ENCODE measurements at places on chromosomes 11 and 22. TPM values are rescaled to one million over a fixed set of nuclear protein-coding genes. Genes with fewer than 3 reads are reported as not detected.

Gene SCUBE1
- total RNA-seq = 0.13 TPM

Gene OR8D4
- total RNA-seq = 0.04 TPM

Gene RHOD
- 14.2 TPM for total RNA-seq

Gene CFAP68
- 16.3 TPM for total RNA-seq

GRCh38 chr22:46540874-46541273 lies 3.5 kb upstream of the CELSR1 start:
- DNase-seq = peak; percentile 90
- H3K27me3 ChIP-seq = peaks cover 38% of the 10 kb centered on the region
- no peak overlapping the region for H3K27ac ChIP-seq

DNA sequence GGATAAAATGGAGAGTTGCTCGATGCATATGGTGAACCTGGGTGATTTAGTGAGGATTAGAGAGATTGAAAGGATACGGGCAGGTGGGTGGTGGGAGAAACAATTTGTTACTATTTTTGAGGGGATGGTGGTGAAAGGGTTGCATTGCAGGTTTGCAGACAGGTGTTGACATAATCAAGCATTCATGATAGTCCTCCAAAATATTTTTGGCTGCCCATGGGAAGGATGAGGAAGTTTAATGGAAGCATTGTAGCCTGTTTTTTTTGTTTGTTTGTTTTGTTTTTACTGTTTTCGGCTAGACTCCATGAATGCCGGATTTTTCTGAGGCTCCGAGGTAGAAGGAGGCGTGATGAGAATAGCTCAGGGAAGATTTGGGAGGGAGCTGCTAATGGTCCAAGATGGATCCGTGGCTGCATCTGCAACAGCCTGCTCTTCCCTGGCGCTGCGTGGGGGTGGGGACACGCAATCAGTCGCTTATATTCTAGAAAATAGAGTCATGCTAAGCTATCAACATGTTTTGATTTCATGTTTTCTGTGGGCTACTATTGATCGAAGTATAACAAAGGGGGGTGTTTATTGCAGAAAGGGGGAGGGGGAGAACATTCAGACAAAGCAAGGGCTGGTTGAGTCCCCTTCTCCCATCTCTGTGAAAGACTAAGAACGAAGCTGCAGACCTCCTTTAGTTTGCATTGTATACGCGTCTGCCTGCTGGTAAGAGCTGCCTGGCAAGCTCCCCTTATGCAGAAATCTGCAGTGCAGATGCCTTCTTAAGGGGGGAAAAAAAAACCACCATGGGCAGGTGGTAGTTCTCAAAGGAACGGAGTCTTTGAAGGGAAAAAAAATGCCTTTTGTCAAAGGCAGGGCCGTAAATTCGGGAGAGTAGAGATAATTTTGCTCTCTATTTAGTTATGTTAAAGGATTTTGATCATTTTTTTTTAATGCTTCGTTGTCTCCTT lies 1.0 kb downstream of the RTN3 start:
- H3K36me3 ChIP-seq = no peaks in the 10 kb centered on the region
- peak; percentile 66 for DNase-seq
- no peaks in the 10 kb centered on the region for H3K27me3 ChIP-seq
- peak overlapping the region; percentile 94 for H3K27ac ChIP-seq
- H3K4me3 ChIP-seq = peak overlapping the region; percentile 97

DNA sequence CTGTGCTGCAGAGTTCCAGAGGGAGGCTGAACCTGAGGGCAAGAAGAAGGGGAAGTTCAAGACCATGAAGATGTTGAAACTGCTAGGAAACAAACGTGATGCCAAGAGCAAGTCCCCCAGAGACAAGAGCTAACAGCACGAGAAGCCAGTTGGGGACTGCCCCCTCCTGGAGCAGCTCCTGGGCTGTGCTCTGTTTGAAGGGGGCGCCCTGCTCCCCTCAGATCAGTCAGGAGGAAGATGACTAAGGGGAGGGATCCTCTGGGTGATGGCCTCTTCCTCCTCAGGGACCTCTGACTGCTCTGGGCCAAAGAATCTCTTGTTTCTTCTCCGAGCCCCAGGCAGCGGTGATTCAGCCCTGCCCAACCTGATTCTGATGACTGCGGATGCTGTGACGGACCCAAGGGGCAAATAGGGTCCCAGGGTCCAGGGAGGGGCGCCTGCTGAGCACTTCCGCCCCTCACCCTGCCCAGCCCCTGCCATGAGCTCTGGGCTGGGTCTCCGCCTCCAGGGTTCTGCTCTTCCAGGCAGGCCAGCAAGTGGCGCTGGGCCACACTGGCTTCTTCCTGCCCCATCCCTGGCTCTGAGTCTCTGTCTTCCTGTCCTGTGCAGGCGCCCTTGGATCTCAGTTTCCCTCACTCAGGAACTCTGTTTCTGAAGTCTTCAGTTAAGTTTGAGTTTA lies 12.6 kb downstream of the C22orf23 start:
- H3K36me3 ChIP-seq = peaks cover 54% of the 10 kb centered on the region
- H3K27me3 ChIP-seq = no peaks in the 10 kb centered on the region
- no peak overlapping the region for H3K4me3 ChIP-seq
- DNase-seq = no peak
- H3K4me1 ChIP-seq = no peaks in the 10 kb centered on the region

DNA sequence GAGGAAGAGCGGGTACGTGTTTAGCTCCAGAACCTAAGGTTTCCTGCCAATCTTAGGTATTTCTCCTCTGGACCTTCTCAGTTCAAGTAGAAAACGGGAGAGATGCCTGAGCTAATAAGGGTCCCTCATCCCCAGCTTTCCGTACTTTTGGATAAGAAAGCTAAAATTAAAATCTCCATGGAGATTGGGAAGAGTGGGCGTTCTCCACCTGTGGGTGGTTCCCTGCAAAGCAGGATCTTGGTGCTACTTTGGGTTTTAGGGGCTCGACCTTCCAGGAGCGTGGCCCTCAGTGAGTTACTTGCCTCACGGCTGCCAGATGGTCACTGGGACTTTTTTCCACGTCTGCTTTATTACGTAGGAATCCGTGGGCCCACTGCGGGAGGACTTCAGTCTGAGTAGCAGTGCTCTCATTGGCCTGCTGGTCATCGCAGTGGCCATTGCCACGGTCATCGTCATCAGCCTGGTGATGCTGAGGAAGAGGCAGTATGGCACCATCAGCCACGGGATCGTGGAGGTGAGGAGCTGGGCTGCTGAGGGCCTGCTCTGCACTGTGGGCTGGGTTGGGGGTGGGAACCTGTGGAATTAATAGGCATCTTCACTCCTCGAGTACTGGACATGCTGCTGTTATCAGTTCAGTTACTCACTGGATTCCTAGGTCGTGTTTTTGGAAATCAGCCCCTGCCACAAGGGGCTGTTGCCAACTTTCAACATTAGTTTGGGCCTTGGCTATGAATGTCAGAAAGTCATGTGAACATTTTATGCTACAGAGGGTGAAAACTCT lies 17.8 kb upstream of the ST14 start:
- H3K4me1 ChIP-seq = peaks cover 2% of the 10 kb centered on the region
- peaks cover 47% of the 10 kb centered on the region for H3K36me3 ChIP-seq
- no peaks in the 10 kb centered on the region for H3K27me3 ChIP-seq
- H3K27ac ChIP-seq = no peak overlapping the region

- H3K27ac ChIP-seq = no peak overlapping the region
- H3K27me3 ChIP-seq = no peaks in the 10 kb centered on the region
- DNase-seq = no peak
- H3K4me1 ChIP-seq = peaks cover 2% of the 10 kb centered on the region
- no peak overlapping the region for H3K4me3 ChIP-seq
- H3K36me3 ChIP-seq = no peaks in the 10 kb centered on the region
Measured at GRCh38 chr22:41991111-41991510, 7.5 kb upstream of the WBP2NL start.

GRCh38 chr11:84465040-84465439 lies 1162.1 kb downstream of the DLG2 start:
- H3K4me1 ChIP-seq = no peaks in the 10 kb centered on the region
- no peak overlapping the region for H3K4me3 ChIP-seq
- H3K36me3 ChIP-seq = no peaks in the 10 kb centered on the region
- H3K27ac ChIP-seq = no peak overlapping the region
- DNase-seq = peak; percentile 44
- no peaks in the 10 kb centered on the region for H3K27me3 ChIP-seq

DNA sequence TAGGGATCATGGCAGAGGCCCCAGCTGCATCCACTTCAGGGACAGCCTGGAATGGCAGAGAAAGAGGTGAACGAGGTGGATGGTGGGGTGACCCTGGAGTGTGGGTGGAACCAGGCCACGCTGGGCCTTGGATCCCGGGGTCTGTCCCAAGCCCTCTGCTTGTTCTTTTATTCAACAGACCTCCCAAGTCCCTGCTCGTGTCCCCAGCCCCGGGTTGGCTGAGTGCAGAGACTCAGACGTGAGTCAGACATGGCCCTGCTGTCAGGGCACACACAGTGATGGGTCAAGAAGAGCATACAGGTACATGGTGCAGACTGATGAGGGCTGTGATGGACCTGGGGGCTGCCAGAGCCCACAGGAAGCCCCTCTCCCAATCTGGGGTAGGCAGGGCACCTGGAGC lies 6.6 kb downstream of the ARHGAP8 start:
- peaks cover 15% of the 10 kb centered on the region for H3K4me1 ChIP-seq
- no peaks in the 10 kb centered on the region for H3K36me3 ChIP-seq
- H3K4me3 ChIP-seq = no peak overlapping the region
- DNase-seq = no peak
- H3K27me3 ChIP-seq = peaks cover 25% of the 10 kb centered on the region

DNA sequence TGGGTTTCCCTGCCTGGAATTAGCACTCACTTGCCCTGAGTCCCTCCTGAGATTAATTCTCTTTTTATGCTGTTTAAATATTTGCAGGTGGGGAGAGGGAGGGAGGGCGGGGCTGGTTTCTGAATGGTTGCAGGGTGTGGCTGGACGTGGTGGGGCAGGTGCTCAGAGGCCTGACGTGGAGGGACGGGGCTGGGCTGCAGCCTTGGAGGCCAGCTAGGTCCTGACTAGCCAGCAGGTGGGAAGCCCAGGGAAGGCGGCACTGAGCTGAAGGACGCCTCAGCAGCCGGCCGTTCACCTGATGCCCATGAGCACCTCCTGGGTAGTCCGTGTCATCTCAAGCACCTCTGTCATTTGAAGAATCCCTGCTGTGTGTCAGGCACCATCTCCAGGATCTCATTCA lies 21.3 kb downstream of the SGSM1 start:
- H3K4me1 ChIP-seq = no peaks in the 10 kb centered on the region
- no peak overlapping the region for H3K27ac ChIP-seq
- no peak overlapping the region for H3K4me3 ChIP-seq
- H3K36me3 ChIP-seq = no peaks in the 10 kb centered on the region
- peaks cover 16% of the 10 kb centered on the region for H3K27me3 ChIP-seq

DNA sequence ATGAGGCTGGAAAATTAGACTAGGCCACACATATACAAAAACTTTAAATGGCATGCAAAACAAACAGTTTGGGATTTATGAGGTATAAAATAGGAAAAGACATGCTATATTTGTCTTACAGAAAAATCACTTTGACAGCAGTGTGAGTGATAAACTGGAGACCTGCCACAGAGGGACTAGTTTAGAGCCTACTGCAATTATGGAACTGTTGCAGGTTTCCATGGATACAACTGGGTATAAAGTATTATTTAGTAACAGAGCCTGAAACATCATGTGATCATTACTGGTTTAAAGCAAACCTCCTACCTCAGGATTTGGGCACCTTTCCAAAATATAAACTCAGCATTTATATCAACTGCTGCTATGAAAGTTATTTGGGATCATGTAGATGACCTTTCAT lies 1032.5 kb downstream of the DLG2 start:
- peak; percentile 1 for DNase-seq
- H3K27me3 ChIP-seq = no peaks in the 10 kb centered on the region
- H3K36me3 ChIP-seq = no peaks in the 10 kb centered on the region

- H3K36me3 ChIP-seq = no peaks in the 10 kb centered on the region
- H3K4me3 ChIP-seq = no peak overlapping the region
- H3K4me1 ChIP-seq = no peaks in the 10 kb centered on the region
- H3K27me3 ChIP-seq = no peaks in the 10 kb centered on the region
Measured at GRCh38 chr11:79189055-79189454, 251.8 kb downstream of the TENM4 start.

- H3K4me3 ChIP-seq = peak overlapping the region; percentile 48
- H3K27ac ChIP-seq = no peak overlapping the region
- DNase-seq = peak; percentile 43
- H3K36me3 ChIP-seq = no peaks in the 10 kb centered on the region
- no peaks in the 10 kb centered on the region for H3K27me3 ChIP-seq
Measured at GRCh38 chr22:49052023-49052538, 775.6 kb downstream of the BRD1 start.

DNA sequence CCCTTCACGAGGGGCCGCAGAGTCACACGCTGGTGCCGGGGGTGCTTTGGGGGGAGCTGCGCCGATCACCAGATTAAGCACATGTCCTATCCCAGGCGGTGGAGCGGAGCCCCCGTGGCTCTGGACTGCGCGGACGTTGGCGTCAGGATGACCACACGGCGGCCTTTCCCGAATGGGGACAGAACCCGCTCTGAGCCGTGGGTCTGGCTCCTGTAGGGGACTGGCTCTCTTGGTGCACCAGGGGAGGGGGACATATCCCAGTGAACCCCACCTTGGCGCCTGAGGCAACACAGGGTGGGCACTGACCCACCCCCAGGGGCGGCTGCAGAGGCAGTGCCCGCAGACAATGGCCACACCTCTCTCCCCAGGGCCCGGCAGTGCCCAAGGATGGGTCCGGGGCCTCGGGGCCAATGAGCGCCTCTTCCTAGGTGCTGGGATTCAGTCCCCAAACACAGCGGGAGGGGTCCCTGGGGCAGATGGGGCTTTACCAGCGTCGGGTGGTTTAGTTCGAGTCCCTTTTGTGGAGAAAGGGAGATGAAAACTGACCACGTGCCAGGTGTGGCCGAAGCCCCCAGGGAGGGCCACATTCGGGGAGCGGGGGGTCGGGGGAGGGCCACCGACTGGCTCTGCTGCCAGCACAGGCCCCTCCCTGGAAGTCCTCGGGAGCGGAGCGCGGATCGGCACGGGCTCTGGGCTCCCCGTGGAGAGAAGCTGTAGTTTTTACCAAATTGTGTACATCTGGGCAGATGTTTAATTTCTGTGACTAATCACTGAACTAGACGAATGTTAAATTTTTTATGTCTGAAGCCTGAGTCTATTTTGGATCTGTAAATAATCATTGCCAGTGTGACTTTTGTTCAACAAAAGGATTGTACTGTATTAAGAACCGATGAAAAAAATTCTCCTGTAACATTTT lies 58.9 kb downstream of the GRAMD4 start:
- no peak for DNase-seq
- H3K27me3 ChIP-seq = no peaks in the 10 kb centered on the region
- peaks cover 16% of the 10 kb centered on the region for H3K4me1 ChIP-seq
- peaks cover 48% of the 10 kb centered on the region for H3K36me3 ChIP-seq
- no peak overlapping the region for H3K27ac ChIP-seq
- no peak overlapping the region for H3K4me3 ChIP-seq

- H3K4me1 ChIP-seq = peaks cover 15% of the 10 kb centered on the region
- no peaks in the 10 kb centered on the region for H3K36me3 ChIP-seq
- H3K27ac ChIP-seq = no peak overlapping the region
- DNase-seq = no peak
Measured at GRCh38 chr11:93537767-93538261, 5.4 kb downstream of the SMCO4 start.

DNA sequence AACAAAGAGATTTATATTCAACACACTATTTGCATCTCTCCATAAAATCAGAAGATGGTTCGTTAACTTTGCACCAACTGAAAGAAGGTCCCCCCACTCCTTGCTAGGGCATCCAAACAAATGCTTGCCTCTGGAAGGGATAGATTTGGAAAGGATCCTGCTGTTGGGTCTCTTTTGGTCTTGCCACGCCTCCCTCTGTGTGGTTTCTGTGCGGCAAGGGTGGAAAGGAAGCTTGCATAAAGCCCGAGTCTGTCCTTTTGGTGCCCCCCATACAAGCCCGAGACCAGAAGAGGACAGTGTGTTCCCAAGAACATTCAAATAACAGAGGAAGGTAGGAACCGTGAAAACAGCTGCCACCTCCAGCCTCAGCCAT lies 15.1 kb downstream of the SCGB1A1 start:
- no peak for DNase-seq
- H3K27me3 ChIP-seq = no peaks in the 10 kb centered on the region
- no peak overlapping the region for H3K4me3 ChIP-seq
- no peaks in the 10 kb centered on the region for H3K36me3 ChIP-seq
- H3K4me1 ChIP-seq = peaks cover 18% of the 10 kb centered on the region
- peak overlapping the region; percentile 29 for H3K27ac ChIP-seq
